ENCODE measurements at places on chromosomes 2 and 18.

GRCh38 chr2:191302459-191303139 lies 57.4 kb downstream of the MYO1B start:
- no peak for DNase-seq

GRCh38 chr2:130369311-130369964 lies 13.6 kb downstream of the PTPN18 start:
- DNase-seq, result no peak

GRCh38 chr2:144517866-144518747 lies 1.8 kb downstream of the ZEB2 start:
- peak; percentile 33 for DNase-seq

DNA sequence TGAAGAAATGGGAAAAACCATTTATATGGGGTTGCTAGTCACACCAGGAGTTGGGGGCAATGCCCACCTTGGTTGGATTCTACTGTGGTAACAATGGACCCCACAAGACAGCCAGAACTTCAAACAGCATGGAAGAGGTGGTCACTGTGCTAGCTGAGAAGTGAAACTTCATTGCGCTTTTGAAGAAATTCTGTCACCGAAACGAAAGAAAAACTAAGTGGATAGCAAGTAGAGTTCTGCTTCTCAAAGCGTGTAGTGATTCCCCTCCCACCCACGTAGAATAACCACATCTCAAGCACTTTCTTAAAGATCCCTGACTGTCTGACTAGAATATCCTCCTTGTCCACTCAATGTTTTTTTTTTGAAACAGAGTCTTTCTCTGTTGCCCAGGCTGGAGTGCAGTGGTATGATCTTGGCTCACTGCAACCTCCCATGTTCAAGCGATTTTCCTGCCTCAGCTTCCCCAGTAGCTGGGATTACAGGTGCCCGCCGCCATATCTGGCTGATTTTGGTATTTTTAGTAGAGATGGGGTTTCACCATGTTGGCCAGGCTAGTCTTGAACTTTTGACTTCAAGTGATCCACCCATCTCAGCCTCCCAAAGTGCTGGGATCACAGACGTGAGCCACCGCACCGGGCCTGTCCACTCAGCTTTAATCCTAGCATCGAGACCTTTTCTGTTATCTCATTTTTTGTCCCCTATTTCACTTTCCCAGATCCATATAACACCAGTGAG lies 30.1 kb upstream of the CCL20 start:
- no peak for DNase-seq

DNA sequence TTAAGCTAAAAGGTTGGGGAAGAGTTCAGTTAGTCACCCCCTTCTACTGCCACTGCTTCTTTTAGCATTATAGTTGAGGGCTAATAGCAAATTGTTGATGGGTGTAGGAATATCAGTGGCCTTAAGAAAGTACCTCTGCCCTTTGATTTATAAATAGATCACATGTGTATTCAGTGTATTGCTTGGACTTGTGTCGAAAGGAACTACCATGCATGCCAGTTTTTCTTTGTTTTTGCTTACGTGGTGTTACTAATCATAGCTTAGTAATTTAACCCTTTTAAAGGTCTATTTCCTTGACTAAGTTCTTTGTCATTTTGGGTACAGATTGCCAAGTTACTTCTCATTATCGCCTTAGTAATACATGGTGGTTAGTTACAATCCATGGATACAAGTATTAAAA lies 85.6 kb downstream of the MIB1 start:
- peak; percentile 18 for DNase-seq

GRCh38 chr2:3283206-3283605 lies 94.4 kb downstream of the EIPR1 start:
- no peak for DNase-seq

GRCh38 chr2:158602027-158602426 lies 145.3 kb downstream of the PKP4 start:
- DNase-seq, result no peak

DNA sequence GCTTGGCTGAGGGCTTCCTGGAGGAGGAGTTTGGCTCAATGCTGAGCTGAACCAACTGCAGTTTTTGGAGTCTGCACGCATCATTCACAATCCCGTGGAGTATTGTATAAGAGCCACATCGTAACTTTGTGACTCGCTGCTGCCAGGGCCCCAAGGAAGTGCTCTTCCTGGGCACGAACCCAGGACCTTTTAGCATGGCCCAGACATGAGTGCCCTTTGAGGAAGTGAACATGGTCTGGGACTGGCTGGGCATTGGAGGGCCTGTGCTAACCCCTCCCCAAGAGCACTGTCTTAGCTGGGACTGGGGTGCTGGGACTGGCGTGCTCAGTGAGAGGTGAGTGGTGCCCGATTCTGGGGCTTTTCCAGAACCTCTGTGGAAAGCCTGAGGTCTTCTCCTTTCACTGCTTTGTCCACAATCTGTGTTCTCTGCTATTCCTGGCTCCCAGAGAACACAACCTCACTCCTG lies 88.6 kb downstream of the LIPG start:
- DNase-seq, result no peak

GRCh38 chr2:170073288-170073687 lies 104.7 kb upstream of the MYO3B start:
- peak; percentile 73 for DNase-seq

DNA sequence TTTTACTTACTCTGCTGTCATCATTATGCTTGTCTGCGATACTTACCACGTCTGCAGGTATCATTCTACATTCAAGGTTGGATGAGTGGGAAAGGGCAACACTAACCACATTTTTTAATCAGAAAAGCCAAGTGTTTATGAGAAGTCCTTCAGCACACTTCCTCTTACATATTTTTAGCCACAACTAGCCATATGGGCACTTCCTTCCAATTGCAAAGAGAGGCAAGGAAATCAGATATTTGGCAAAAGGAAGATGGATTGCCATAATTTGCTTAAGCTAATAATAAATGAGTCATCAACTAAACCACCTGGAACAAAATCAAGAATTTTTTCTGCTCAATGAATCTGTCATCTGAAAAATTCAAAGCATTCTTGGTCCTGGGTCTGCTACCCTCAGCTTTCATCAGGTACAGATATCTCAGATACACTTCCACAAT lies 16.7 kb upstream of the MRO start:
- peak; percentile 84 for DNase-seq

DNA sequence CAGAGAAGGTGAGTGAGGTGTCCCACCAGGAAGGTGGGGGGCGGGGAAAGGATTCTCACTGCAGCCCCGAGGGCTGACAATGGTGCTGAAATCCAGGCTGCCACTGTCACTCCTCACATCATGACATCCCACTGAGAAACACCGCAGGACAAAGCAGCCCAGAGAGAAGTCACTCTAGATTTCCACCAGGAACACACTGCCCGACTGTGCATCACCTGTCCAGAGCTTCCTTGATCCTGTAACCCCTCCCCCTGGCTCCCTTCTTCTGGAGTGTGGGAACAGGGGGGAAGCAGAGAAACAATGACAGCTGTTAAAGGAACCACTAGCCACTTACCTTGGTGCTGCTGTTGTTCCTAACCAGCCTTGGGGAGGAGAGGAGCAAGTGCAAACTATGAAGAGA lies 69.9 kb downstream of the MRO start:
- no peak for DNase-seq

GRCh38 chr2:24711865-24712264 lies 81.3 kb downstream of the PTRHD1 start:
- no peak for DNase-seq

- no peak for DNase-seq
Measured at GRCh38 chr2:44075541-44075940, 79.8 kb upstream of the LRPPRC start.

- DNase-seq, result peak; percentile 28
Measured at GRCh38 chr2:72210470-72210869, 62.8 kb upstream of the CYP26B1 start.

- no peak for DNase-seq
Measured at GRCh38 chr2:107657049-107657448, 169.6 kb upstream of the RGPD4 start.

DNA sequence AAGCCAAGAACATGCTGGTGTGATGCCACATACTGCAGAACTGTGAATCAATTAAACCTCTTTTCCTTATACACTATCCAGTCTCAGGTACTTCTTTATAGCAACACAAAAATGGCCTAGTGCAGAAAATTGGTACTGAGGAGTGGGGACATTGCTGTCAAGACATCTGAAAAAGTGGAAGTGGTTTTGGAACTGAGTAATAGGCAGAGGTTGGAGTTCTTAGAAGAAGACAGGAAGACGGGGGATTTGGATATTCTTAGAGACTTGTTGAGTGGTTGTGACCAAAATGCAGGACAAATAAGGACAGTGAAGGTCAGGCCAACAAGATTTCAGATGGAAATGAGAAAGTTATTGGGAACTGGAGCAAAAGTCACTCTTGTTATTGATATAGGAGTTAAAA lies 31.3 kb upstream of the CDH2 start:
- no peak for DNase-seq

- no peak for DNase-seq
Measured at GRCh38 chr2:144849612-144850011, 329.7 kb upstream of the ZEB2 start.

DNA sequence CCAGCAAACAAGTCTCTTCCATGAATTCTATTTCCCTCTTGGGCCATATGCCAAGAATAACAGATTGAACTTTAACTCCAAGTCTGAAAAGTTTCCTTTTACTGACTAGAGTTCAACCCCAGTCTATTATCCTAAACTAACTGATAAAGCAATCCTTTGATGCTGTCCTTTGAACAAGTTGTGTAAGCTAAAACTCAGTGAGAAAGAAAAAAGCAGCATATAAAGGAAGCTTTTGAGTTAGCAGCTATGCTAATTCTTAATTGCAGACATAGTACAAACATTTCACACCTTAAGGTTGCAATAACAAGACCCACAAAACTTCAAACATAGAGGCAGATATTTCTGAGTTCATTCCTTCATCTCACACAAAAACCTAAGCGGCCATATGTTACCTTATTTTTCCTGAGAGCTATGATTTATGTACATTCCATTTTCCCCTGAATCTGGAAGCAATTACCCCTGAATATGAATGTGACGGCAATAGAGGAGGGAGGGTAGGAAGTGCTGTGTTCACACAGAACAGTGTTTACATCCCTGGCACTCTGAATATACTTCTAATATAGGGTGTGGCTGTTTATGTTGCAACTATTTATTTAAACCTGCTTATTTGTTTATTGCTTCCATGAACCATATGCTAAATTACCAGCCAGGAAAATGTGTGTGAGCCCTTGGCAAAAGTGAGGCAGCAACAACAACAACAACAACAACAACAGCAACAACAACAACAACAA lies 180.6 kb downstream of the IRS1 start:
- DNase-seq, result peak; percentile 95

- no peak for DNase-seq
Measured at GRCh38 chr2:37585295-37585908, 86.0 kb downstream of the CDC42EP3 start.

- peak; percentile 18 for DNase-seq
Measured at GRCh38 chr18:55007602-55008001, 48.3 kb upstream of the CCDC68 start.

GRCh38 chr2:152693033-152693432 lies 24.2 kb downstream of the PRPF40A start:
- no peak for DNase-seq

GRCh38 chr2:34159901-34160300 lies 560.8 kb upstream of the FAM98A start:
- peak; percentile 14 for DNase-seq

DNA sequence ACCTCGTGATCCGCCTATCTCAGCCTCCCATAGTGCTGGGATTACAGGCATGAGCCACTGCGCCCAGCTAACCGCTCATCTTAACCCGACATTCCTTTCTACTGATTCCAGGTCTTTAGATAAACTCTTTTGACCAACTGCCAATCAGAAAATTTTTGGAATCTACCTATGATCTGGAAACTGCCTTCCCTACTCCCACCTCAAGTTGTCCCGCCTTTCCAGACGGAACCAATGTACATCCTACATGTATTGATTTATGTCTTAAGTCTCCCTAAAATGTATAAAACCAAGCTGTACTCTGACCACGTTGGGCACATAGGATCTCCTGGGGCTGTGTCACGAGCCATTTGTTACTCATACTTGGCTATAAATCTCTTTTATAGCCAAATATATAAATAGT lies 3.2 kb upstream of the NEU2 start:
- DNase-seq, result peak; percentile 67

DNA sequence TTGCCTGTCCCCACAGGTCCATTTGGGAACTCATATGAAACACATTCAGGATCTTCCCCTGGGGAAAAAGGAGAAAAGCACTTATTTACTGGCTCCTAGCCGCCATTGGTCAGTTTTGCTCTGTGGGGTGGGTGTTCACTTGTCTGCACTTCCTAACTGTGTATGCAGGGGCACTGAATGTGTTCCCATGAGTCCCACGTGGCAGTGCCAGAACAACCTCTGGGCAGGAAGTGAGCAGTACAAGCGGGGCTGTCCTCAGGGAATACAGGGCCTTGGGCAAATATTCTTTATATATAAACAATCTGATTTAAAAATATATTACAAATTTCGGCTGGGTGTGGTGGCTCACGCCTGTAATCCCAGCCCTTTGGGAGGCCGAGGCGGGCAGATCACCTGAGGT lies 21.8 kb upstream of the CTIF start:
- DNase-seq, result no peak

- no peak for DNase-seq
Measured at GRCh38 chr2:16485251-16485650, 180.4 kb downstream of the CYRIA start.

- DNase-seq, result no peak
Measured at GRCh38 chr18:9987345-9987744, 73.5 kb downstream of the VAPA start.
